ENCODE measurements at places on chromosomes 6 and 20.

GRCh38 chr20:50304501-50304856, 113.8 kb downstream of the CEBPB start:
- no peak for DNase-seq

- no peak for DNase-seq
These were observed 23.5 kb downstream of the CEP250 start for GRCh38 chr20:35478804-35479472.

DNA sequence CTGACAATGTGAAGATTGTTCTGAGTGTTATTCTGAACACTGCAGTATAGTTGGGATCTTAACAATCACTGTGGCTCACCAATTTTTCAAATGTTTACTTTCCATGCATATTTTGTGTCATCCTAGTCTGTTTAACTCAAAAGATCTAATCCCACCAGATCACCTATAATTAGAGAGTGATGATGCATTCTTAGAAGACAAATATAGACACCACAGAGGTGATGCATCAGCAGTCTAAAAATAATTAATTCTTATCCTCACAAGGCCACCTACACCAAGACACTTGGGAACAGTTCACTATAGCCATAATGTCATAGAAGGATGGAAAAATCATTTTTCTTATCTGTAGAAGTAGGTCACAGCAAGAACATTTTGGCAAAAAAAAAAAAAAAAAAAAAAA, 154.8 kb downstream of the UBE3D start:
- no peak for DNase-seq

GRCh38 chr6:158332237-158332636, 20.0 kb downstream of the TULP4 start:
- DNase-seq = no peak

DNA sequence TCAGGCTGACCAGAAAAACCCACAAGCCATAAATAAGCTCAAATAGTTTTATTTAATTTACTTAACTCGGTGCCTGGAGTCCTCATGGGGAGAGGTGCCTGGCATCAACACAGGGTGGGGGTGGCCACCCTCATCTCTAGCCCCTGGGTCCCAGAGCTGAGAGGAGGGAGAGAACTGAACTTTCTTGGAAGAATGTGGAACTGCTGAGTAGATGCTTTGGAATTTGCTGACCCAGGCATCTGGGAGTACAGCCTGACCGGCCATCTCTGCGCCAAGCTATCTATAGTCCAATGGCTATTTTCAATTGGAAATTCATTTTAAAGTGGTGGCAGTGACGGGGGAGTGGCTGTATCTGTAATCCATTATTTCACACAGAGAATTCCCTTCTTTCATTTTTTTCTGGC, 104.8 kb downstream of the CDH26 start:
- DNase-seq = no peak

GRCh38 chr6:52512199-52512598, 64.7 kb downstream of the TRAM2 start:
- DNase-seq = no peak

- no peak for DNase-seq
These were observed 131.8 kb downstream of the CLVS2 start for GRCh38 chr6:123127807-123128206.

DNA sequence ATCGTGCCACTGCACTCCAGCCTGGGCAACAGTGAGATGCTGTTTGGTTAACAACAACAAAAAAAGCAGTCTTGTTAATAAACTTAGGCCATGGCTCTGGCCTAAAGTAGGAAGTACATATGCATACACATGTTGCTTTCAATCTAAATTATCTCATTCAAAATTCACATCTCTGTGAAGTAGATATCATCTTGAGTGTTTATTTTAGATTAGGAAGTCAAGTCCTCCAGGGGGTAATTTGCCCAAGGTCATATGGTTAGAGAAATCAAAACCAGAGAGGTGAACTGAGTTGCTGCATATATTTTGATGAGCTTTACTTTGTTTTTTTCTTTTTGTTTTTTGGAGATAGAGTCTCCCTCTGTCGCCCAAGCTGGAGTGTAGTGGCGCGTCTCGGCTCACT, 52.8 kb downstream of the B4GALT5 start:
- DNase-seq = no peak

- no peak for DNase-seq
These were observed 6.4 kb downstream of the MAN1A1 start for GRCh38 chr6:119343167-119343566.

GRCh38 chr6:46144270-46144669, 14.5 kb downstream of the ENPP4 start:
- no peak for DNase-seq

- DNase-seq = no peak
These were observed 223.8 kb downstream of the THBS2 start for GRCh38 chr6:169029861-169030260.

- DNase-seq = no peak
These were observed 171.3 kb upstream of the AGPAT4 start for GRCh38 chr6:161445021-161445799.

- DNase-seq = no peak
These were observed 3.4 kb downstream of the HMGN4 start for GRCh38 chr6:26541579-26541978.

GRCh38 chr6:110398778-110399177, 16.6 kb downstream of the DDO start:
- DNase-seq = no peak

DNA sequence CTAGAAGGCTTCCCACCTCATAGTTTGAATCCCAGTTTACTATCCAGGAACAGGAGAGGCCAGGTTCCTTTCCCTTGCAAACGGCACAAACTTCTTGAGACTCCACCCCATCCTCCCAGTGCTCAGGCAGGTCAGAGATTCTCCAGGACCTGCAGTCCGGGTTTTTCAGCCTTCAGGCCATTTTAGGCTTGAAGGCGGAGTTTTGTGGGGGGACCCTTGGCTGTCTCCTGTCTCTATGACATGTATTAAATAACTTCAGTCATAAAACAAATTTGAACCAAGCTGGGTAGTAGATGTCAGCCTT, 230.1 kb downstream of the NFATC2 start:
- DNase-seq = no peak

GRCh38 chr20:34921436-34921835, 34.2 kb downstream of the GSS start:
- no peak for DNase-seq

DNA sequence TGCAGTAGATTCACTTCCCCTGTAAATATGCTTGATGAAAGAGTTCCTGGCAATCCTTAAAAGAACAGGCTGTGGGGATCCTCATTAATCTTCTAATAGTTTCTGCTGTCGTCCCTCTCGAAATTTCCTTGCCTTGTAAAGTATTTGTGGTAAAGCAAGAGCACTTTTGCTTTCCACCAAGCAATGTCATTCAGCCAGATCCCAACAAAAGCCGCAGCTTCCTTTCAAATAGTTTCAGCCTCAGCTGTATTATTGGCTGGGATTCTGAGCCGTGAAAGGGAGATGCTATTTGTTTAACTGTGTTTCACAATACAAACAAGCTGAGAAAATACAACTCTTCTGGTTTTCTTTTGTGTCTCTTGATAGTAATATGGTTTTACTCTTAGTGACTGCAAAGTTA, 48.9 kb upstream of the EPHA7 start:
- DNase-seq = no peak

DNA sequence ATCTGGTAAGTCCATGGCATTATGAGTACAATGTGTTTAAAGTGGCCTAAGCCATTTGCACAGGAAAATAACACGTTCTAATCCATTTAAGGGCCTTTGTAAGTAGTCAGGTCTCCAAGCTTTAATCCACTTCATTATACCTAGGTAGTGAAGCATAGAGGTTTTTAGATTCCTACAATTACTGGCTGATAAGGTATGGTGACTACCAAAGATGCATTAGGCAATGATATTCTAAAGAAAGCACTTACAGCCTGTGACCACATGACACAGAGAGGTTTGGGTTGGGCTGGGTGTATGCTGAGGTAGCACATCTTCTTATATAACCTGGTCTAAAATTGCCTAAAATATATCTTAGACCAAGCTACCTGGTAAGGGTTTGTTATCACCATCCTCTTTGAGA, 504.4 kb downstream of the TFAP2B start:
- no peak for DNase-seq

- DNase-seq = no peak
These were observed 5.1 kb downstream of the GPX5 start for GRCh38 chr6:28530777-28531176.

DNA sequence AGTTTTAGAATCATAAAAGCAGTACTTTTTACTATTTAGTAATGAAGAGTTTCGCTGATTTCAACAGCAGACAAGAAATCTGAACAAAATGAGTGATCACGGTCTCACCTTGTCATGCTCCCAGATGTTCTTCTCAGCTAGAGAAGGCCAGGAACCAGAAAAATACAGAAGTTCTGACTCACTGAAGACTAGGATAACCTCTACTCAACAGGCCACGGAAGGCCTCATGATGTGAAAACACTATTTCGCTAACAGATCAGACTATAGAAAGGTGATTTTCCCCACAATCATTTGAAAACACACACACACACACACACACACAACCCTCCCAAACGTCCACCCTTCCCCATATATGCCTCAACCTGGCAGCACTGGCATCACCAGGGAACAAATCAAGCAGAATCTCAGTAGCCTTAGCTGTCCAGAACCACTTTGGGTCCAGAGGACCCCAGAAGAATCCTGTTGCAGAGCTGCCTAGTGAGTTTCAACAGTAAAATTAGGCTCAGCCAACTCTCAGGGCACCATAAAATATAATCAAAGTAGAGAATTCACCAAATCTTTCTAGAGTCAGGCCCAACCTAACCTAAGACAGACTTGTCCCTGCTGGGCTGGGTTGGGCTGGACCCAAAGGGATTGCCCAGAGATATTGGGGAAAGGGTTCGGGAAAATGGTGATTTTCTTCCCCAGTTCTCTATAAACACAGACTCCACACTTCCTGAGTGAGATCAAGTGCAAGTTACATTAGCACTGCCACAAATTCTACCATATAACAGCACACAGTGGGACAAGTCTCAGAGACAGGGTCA, 7.9 kb downstream of the EXOC2 start:
- no peak for DNase-seq

- no peak for DNase-seq
These were observed 150.7 kb downstream of the DTNBP1 start for GRCh38 chr6:15512126-15512525.

DNA sequence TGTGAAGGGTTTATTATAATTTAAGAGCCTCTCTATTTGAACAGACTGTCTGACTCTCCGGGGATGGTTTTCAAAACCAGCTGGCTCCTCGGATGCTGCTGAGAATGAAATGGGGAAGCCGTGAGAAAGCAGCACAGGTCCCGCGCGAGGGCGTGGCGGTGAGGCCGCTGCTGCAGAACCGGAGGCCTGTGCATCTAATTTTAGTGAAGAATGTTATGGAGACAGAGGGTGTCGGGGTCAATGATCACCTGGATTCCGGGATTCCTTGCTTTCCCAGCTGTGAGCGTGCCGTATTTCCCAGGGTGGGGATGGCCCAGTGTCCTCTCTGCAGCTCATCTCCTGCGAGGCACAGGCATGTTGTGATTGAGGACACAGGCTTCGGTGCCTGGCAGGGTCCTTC, 348.0 kb downstream of the CDH4 start:
- DNase-seq = no peak

GRCh38 chr20:8774412-8774811, 294.5 kb upstream of the PLCB4 start:
- DNase-seq = no peak

DNA sequence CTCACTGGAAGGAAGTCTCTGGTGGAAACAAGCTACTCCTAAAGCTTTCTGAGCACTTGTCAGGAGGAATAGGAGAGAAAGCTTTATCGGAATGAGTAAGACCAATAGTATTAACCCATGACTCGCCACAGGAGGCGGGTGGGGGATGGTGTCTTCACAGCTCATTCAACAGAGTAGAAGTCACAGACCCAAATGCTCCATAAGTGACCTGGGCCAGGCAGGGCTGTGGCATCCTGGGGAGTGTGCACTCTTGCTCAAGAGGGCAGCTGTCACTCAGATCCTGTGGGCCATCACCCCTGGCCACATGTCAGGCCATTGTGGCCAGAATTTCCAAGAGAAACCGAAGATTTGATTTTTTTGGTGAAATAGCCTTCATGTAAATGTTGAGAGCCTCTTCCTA, 116.0 kb downstream of the SYCP2 start:
- no peak for DNase-seq

DNA sequence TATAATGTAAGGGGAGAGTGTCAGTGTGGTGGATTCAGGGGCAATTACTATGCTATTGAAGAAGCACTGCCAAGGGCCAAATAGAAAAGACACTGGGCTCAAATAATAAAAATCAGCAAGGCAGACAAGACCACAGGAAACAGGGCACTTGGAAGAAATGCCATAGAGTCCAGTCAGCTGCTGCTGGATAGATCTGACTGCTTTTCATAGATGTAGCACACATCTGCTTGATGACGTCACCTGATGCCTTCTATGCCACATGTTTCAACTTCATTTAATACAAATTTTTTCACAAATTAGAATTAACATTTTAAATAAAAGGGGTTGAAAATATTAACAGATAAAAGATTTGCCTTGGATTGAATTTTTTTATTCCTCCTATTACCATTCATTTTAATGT, 23.9 kb upstream of the AHI1 start:
- no peak for DNase-seq

DNA sequence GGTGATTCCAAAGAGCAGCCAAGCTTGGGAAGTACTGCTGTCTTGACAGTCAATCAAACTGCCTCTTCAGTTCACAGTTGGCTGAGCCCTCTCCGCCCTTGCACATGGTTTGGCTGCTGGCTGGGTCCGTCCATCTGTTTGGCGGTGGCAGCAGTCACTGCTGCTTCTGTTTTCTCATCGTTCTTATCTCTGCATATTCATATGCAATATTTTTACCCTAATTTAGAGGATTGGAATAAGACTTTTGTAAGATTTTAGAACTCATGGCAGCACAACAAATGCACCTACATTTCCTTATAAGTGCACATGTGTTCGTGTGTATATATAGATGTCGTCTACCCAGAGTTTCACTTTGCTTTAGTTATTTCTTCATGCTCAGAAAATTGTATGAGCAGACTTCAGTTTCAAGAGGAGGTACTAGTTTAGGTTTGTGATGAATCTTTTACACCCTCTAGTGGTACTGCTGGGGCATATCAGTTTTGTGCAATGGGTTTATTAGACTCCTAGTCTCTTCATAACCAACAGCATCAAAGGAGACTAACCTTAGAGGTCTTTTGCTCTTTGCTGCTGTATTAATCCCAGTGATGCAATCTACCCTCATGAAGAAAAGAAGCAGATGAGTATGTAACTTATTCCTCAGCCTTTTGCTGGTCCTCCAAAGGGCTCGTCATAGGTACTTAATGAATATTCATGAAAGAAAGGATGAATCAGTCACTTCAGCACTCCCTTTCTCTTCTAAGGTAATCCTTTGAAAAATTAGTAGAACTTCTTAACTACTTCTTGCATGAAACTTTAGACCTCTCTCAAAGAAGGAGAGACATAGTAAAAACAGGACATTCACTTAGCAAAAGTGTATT, 44.3 kb downstream of the KHDC1L start:
- no peak for DNase-seq

- no peak for DNase-seq
These were observed 85.0 kb upstream of the CEP85L start for GRCh38 chr6:118736440-118736839.

- DNase-seq = no peak
These were observed 76.2 kb downstream of the SMOC2 start for GRCh38 chr6:168516944-168517741.

- DNase-seq = no peak
These were observed 970.9 kb downstream of the TBC1D32 start for GRCh38 chr6:120363429-120363828.

- DNase-seq = no peak
These were observed 131.0 kb upstream of the PHACTR1 start for GRCh38 chr6:12585497-12585958.

Data from epithelial cell of prostate (primary cell).